ENCODE measurements at places on chromosomes 12 and 14. TPM values are rescaled to one million over a fixed set of nuclear protein-coding genes. Genes with fewer than 3 reads are reported as not detected.

The CLEC7A gene
- total RNA-seq: not detected

The PPP2R5C gene
- 125 TPM for total RNA-seq

The VASH1 gene
- 57.6 TPM for total RNA-seq

DNA sequence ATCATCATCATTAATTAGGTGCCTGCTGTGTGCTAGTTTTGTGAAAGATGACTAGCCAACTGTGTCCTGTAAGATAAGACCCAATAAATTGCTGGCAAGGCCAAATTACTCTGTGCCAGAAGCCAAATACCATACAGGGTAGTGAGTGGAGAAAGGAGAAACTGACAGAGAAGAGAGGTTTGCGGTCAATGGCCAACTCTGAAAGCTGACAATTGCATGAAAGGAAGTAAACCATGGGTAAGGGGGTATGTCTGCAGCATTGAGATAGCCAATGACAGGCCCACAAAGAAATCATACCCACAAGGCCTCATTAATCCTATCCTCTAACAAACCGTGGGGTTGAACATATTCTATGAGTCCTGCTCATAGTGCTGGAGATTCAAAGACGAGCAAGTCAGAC lies 236.6 kb upstream of the CCDC196 start:
- DNase-seq: no peak

GRCh38 chr14:68379510-68380328 lies 413.1 kb downstream of the ZFP36L1 start:
- DNase-seq: no peak

- no peak for DNase-seq
Measured at GRCh38 chr14:44309331-44309730, 197.8 kb downstream of the FSCB start.

DNA sequence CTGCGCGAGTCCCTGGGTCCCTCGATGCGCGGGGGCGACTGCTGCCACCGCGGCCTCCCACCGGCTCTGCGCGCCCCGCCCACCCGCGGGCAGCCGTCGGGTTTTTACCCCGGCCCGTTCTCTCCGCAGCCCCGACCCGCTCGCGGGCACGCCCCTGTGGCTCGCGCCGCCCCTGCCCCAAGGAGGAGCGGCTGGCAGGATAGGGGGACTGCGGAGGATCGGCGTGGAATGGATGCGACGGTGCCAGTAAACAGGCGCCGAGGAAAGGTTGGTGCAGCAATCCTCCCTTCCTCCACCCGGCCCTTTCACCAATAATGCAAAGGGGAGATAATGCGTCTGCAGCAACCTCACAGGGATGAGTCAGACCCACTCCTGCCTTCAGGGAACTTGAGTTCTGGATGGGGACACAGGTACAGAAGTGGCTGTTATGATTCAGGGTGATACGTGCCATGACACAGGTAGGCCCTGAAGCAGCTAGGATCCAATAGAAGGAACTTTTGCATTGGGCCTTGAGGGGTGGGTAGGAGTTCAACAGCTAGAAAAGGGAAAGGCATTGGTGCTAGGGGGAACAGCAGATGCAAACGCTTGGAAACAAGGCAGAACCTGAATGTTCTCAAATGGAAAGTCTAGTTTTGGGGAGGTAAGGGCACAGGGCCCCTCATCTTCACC lies 554 bp upstream of the DEGS2 start:
- DNase-seq: no peak

- DNase-seq: no peak
Measured at GRCh38 chr12:74441872-74442271, 95.8 kb upstream of the ATXN7L3B start.

DNA sequence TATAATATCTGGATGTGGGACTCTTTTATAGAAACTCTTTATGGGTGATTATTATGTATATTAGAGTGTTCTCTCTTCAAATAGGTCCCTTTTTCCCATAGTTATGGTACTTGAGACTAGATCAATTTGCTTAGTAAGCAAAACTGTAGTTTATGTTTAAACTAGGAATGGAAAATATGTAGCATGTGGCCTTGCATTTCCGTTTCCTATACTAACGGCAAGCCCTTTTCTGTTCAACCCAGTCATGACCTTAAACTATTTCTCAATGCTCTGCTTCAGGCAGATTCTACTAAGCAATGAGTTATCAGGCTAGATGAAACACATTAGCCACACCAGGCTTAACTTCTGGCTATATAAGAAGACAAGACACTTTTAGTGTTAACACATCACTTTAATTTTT lies 84.6 kb downstream of the OTOGL start:
- DNase-seq: no peak

- no peak for DNase-seq
Measured at GRCh38 chr12:123971449-123971769, 1.2 kb downstream of the CCDC92 start.

GRCh38 chr14:68921666-68922065 lies 57.4 kb downstream of the ACTN1 start:
- no peak for DNase-seq

DNA sequence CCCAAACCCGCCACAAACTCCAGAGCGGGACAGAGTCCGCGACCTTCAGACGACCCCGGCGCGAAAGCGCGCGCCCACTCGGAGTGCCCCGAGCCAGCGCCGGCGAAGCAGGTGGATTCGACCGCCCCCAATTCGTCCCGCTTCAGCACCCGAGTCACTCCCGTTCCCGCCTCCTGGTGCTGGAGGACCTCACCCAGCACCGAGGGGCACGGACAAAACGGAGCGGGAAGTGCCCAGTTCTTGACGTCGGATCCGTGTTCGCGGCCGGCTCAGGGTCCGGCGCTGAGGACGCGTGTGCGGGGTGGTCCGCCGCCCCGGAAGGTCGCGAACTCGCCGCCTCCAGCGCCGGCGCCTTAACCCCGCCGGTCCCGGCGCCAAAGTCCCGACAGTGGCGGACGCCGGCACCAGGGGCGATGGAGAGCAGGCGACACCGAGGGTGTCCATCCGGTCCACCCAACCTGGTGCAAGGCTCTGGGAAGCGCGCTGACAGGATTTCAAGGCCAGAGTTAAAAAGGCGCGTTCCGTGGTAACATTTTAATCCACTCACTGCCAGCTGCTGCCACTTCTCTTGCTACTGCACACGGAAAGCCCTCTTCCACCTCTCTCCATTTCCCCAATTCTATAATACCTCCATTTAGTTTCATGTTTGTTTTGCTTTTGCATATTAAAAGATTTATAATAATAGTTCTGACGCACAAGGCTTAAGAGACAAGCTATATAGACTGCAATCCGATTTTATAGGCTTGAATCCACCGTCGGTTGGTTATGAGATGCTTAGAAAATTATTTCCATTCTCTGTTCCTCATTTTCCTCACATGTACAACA lies 240.0 kb upstream of the CPNE8 start:
- DNase-seq: no peak
